ENCODE measurements at places on chromosomes 12 and 14.

DNA sequence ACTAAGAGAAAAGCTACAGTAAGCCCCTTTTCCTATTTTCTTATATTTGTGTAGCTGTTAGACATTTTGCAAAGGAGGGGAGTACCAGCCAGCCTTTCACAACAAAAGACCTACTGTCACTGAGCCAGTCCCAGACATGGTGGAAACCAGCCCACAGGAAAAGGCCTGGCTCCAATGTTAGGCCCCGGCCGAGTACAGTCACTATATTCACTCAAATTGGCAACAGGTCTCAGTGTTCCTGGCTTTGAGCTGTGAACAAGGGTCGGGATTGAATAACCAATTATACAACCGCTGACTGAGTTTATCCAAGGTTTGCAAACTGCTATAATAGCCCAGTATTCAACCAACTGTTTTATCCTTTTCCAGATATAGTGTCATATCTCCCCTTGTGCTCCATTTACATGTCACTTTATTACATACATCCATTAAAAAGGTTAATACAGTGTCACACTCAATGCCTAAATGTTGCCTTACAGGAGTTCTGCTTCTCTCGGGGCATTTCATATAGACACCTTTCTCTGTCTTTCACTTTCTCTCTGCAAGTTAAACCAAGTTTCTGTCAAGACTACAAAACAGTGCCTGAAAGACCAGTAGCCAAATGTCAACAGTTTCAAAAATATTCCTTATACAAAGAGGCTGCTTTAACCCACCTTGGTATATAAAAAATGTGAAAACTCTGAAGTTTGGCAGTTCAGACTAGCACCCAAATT, 178.1 kb downstream of the SOX5 start:
- DNase-seq: peak; percentile 51

- DNase-seq: no peak
These were observed 21.8 kb upstream of the KLRD1 start for GRCh38 chr12:10285919-10286318.

DNA sequence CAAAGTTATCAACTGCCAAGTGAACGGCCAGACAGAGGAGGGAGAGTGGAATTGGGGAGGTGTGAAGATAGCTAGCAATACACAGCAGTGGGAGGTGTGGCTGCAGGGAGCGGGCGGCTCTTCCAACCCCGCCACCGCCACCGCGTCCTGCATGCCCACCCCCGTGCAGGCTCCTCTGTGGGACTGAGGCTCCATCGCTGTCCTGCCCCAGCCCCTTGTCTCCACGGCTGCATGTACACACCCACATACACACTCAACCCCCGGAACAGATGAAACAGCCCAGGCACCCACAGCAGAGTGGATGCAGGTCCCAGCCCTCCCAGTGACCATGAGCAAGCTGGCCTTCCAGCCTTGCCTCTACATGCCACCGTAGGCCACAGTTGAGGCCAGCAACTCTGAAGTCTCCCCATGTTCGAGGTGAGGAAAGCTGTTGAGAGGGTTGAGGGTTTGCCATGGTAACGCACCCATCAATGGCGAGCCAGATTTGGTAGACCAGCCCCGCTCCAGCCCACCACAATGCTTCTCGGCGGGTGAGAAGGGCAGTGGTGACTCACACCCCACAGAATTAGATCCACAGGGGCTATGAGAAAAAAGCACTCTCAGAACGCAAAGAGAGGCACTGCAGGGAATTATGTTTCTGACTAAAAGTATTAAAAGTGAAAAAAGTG, 39.3 kb downstream of the PITPNM2 start:
- DNase-seq: no peak

DNA sequence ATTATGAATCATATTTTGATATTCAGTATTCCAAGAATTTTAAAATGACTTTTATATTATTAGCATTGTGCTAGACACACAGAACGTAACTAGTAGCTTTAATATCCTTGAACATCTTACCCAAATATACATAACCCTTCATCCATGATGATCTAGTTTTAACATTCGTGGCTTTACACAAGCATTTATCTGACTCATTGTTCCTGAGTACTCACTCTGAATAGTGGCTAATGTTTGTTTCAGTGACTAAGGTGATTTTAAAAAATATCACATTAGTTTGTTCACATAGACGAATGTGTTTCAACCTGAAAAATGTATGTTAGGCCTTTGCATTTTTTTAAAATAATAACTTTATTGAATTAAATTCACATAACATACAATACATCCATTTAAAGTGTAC, 80.0 kb upstream of the PTPRQ start:
- DNase-seq: no peak

DNA sequence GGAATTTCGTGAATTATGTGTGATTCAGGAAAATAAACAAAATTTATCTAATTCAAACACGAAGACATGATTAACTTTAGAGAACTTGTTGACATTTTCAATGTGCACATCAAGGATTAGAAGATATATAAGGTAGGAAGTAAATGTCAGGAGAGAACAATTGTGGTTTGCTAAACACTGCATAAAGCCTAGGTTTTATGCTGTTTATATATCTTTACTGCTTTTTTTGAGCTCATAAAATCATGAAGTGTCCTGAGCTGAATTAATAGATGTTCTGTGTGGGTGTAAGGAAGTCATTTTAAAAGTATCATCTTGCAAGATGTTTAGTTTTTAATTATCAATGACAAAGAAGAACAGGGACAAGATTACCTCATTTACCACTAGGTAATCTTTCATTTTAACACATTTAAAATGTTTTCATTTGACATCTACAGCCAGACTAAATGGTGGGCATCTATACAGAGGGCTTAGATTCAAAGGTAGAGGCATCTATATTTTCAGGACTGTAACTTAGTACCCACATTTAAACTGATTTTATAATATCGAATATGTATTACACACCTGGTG, 382.8 kb downstream of the ADAMTS20 start:
- no peak for DNase-seq

- peak; percentile 51 for DNase-seq
These were observed 35.9 kb upstream of the CEP83 start for GRCh38 chr12:94495445-94496115.

GRCh38 chr14:35558680-35559079, 24.7 kb downstream of the INSM2 start:
- no peak for DNase-seq

GRCh38 chr12:19539836-19540235, 100.5 kb downstream of the AEBP2 start:
- no peak for DNase-seq
